ENCODE measurements at places on chromosomes 4 and X. TPM values are rescaled to one million over a fixed set of nuclear protein-coding genes. Genes with fewer than 3 reads are reported as not detected.

REELD1 gene
- total RNA-seq: 0.26 TPM

DUSP9 gene
- total RNA-seq: not detected

IL2 gene
- not detected for total RNA-seq

AWAT2 gene
- not detected for total RNA-seq

FAM90A26 gene
- total RNA-seq: not detected

DNA sequence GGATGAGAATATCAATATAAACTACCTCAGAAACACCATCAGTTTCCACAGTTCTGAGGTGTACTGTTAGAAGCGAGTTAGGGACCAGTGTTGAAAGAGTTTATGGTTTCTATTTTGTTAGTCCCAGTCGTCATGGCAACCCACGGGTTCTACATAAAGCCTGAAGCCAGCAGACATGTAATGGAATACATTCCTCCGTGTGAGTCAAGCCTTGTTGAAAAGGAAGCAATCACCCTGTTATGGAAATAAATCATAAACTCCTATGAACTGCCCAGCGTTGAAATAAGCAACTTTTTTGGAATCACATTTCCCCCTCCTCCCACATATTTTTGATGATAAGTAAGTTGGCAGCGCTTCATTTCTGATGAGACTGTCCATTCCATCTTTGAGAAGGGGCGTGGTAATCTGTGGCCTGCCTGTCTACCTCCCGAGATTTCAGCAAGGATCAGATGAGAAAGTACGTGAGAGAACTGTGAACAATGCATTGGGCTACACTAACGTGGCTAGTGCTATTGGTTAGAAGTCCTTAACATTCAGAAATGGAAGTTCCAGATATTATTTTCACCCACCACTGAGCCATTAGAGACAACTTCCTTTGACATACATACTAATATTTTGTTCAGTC is 40.4 kb upstream of the PDHA1 start:
- DNase-seq: no peak

GRCh38 chrX:1468250-1468772 is 15.6 kb upstream of the ASMTL start:
- DNase-seq: no peak

TEX13C gene
- total RNA-seq: not detected

DNA sequence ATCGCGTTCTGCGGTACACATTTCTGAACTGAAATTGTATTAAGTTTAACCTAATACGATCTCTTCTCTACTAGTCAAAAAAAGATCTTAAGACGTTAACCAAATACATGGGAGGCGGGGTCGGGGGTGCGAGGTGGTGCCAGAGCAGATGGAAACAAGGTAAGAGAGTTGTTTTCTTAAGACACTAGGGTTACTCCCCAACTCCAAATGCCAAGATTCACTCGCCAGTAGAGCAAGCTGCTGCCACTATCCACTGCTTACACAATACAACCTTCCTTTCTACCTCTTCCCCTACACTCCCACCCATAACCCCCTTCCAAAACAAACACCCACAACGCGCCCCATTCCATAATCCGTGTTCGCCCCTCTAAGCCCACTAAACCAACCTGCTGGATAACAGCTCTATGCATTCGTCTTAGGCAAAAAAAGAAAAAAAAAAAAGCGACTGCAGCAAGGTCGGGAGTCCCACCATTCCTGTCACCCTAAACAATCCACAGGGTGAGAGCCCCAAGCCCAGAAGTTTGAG is 1.3 kb downstream of the LCORL start:
- DNase-seq: no peak

NIPAL1 gene
- 2.0 TPM for total RNA-seq

Data from endothelial cell (in vitro differentiated cells).